Naive thymus-derived CD4-positive, alpha-beta T cell (primary cell): ENCODE measurements at places on chromosomes 1 and 21. TPM values are rescaled to one million over a fixed set of nuclear protein-coding genes. Genes with fewer than 3 reads are reported as not detected.

Gene SH2D1B
- polyA plus RNA-seq = 0.22 TPM

Gene PSRC1
- 0.67 TPM for polyA plus RNA-seq

Gene PLCH2
- 1.5 TPM for polyA plus RNA-seq

Gene SLC30A10
- not detected for polyA plus RNA-seq

Gene TBX19
- polyA plus RNA-seq = 2.2 TPM

Gene CLCNKA
- polyA plus RNA-seq = not detected

Gene IGSF5
- polyA plus RNA-seq = not detected

Gene HUNK
- polyA plus RNA-seq = not detected

Gene SPRR2B
- polyA plus RNA-seq = not detected

Gene PPFIA4
- polyA plus RNA-seq = not detected

Gene NTNG1
- not detected for polyA plus RNA-seq

Gene ETV3L
- polyA plus RNA-seq = not detected

Gene CR1L
- not detected for polyA plus RNA-seq

Gene ERICH3
- polyA plus RNA-seq = not detected

Gene OR2T11
- not detected for polyA plus RNA-seq

Gene S100B
- 7.0 TPM for polyA plus RNA-seq

Gene TSPAN2
- polyA plus RNA-seq = 4.2 TPM

Gene S100A14
- polyA plus RNA-seq = not detected

Gene INSRR
- not detected for polyA plus RNA-seq

Gene MAP3K21
- polyA plus RNA-seq = 0.47 TPM

Gene ALX3
- not detected for polyA plus RNA-seq

Gene C1orf53
- polyA plus RNA-seq = not detected

Gene DIRAS3
- not detected for polyA plus RNA-seq

Gene SLFNL1
- polyA plus RNA-seq = 0.69 TPM

Gene C1orf21
- not detected for polyA plus RNA-seq

Gene PLEKHA6
- 0.24 TPM for polyA plus RNA-seq

Gene SRRM1
- polyA plus RNA-seq = 173 TPM

Gene CATSPER4
- not detected for polyA plus RNA-seq

Gene GSTM5
- polyA plus RNA-seq = not detected

Gene CYP4A11
- polyA plus RNA-seq = not detected

Gene RAB42
- polyA plus RNA-seq = not detected

Gene AMY1C
- not detected for polyA plus RNA-seq

Gene YBX1
- 66.6 TPM for polyA plus RNA-seq

Gene FAM163A
- polyA plus RNA-seq = 0.06 TPM

Gene GJA8
- not detected for polyA plus RNA-seq

Gene TTC22
- 2.0 TPM for polyA plus RNA-seq

Gene LRRIQ3
- 3.5 TPM for polyA plus RNA-seq

Gene HIPK1
- 11.8 TPM for polyA plus RNA-seq

Gene UTS2
- polyA plus RNA-seq = not detected

Gene NKAIN1
- not detected for polyA plus RNA-seq

Gene DPYD
- polyA plus RNA-seq = 61.2 TPM
